AG08396 (cell line): ENCODE measurements at places on chromosomes 5 and 9.

DNA sequence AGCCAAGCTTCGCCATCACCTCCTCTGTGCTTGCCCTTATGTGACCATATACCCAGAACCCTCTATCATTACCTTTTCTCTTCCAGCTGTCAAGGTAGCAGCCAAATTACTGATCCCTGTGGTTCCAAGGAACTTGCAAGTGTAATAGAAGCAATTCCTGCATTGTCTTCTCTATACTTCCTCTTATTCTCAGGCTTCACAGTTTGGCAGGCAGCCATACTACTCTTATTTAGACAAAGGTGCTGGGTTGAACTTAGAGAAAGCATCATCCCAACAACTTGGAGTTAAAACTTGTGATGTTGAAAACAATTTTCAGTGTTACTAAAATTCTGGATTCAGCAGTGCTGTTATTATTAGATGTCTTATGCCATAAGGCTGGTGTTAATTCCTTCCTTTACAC, 93.2 kb downstream of the NLN start:
- DNase-seq, result no peak

DNA sequence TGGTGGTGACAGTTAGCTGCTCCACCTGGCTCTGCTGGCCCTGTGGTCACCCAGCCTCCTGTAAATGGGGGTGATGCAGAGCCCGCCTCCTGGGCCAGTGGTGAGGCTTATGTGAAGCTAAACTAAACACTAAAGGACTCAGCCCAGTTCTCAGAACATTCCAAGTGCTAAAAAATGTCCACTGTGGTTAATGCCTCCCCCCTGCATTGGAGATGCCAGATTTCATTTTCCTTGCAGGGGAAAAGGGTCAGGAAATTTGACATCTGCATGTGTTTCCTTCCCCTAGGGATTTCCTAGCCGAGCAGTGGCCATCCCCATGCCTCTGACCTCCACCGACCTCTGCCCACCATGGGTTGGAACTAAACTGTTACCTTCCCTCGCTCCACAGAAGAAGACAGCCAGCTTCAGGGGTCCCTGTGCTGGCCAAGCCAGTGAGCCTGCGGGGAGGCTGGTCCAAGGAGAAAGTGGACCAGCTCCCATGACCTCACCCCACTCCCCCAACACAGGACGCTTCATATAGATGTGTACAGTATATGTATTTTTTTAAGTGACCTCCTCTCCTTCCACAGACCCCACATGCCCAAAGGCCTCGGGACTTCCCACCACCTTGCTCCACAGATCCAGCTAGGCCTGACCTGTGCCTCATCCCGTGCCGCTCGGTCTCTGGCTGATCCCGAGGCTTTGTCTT, 13.0 kb downstream of the CD74 start:
- DNase-seq, result peak; percentile 70

- no peak for DNase-seq
These were observed 95.4 kb upstream of the RETREG1 start for GRCh38 chr5:16712178-16712577.

DNA sequence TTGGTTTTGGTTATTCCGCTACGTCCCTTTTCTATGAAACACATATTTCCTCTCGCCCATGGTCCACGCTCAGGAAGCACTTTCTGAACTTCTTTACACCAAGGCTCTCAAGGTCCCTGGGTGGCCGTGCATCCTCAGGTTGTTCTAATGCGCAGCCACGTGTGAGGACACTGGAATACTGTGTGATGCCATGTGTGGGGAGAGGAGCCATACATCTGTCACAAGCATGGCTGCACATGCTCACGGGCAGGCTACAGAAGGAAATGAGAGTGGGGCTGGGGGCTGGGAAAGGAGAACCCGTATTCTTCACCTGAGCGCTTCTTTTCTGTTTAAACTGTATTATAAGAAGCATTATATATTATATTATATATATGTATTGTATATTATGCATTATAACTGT, 36.7 kb downstream of the PRRT1B start:
- DNase-seq, result no peak

DNA sequence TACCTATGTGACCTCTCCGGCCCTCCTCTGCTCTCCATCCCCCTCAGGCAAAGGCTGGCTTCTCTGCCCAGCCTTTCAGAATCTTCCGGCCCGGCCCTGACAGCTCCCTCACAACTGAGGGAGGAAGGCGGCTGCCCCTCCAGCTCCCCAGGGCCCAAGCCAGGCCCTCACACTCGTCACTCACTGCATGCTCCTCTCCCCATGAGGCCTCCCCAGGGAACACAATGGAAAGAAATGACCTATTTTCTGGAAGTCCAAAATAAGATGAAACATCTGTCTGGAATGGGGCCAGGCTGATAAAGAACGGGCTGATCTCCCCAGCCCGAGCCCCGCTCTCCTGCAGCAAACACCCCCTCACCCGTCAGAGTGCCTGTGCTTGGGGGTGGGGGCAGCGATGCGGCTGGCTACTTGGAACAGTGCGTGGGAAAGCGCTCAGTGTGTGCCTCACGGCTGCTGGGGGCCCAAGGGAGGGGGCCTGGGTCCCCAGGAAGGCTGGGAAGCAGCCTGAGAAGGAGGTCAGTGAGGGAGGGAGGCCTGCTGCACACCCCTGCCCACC, 11.3 kb downstream of the PDGFRB start:
- no peak for DNase-seq

DNA sequence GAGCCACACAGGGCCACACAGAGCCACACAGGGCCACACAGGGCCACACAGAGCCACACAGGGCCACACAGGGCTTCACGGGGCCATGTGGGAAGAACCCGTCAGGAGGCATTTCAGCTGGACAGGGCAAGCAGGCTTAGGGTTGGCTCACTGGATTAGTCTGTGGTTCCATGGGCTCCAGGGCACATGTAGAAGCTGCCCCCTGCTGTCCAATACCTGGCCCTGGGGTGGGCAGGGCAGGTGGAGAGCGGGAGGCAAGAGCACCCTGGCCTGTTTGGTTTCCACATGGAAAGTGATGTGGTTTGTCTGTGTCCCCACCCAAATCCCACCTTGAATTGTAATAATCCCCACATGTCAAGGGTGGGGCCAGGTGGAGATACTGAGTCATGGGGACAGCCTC, 16.4 kb upstream of the LPCAT1 start:
- DNase-seq, result no peak
